ENCODE measurements at places on chromosomes 5 and 9.
A peak's percentile ranks its signal among the peaks of the same experiment; 100 is the strongest.

DNA sequence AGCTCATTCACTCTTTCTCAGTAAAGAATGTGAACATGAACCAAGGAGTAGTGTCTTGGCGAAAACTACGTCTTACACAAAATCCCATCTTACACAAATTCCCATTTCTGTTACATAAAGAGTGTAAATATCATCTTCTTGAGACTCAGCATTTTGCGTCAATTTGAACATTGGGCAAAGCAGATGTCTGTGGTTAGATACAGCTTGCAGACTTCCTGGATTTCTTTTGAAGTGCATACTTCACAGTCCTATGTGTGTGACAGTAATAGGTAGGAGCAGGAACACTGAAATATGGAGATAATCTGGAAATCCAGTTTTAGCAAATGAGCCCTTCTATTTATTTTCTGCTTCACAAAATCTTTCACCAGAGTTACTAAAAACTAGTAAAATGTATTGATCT, 58.8 kb downstream of the C6 start:
- no peak for DNase-seq

- DNase-seq, result no peak
These were observed 79.3 kb downstream of the SHB start for GRCh38 chr9:37989701-37990100.

- DNase-seq, result no peak
These were observed 63.0 kb downstream of the LPAR1 start for GRCh38 chr9:110975278-110975677.

DNA sequence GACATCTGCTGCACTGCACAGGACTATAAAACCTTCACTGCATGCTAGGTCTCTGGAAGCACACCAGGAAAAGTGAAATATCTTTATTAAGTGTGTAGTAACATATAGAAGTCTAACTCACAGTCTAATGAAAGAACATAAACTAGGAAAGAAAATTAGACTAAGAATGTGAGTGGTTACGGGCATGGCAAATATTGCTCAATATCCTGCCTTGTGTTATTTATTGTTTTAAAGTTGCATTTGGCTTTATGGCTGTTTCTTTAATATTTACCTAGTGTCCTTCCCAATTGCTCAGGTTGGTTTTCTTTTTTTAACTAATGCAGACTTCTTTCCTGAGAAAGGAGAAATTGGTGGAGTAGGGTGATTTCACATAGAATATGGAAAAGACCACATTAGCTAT, 342.4 kb downstream of the KIAA0825 start:
- no peak for DNase-seq

DNA sequence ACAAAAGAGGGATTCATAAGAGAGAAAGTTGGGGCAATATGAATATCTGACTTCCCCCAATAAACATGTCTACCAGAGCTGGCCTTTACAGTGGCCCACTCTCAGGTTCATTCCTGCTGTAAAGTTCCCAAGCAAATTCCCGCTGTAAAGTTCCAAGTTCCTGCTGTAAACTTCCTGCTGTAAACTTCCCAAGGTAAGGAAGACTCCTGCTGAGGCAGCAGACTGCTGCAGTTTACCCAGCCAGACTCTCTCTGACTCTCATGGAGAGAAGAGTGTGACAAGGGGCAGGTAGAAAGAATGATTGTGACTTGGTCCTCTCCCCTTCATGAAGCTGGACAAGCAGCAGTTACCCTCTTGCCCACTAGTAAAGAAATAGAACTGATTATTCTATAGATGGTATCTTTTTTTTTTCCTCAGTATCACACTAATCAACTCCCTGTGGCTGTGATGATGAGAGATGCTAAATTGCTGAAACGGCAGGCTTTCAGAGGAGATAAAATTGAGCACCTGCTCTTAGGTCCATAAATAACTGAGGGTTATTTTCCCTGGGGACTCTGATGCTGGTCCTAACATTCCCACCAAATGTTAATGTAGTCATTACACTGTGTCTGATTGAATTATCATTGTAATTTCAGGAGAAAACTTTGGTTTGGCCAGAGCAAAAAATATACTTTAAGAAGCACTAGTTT, 220.4 kb downstream of the PARP8 start:
- DNase-seq, result no peak

- DNase-seq, result no peak
These were observed 110.1 kb downstream of the INSYN2B start for GRCh38 chr5:169870211-169870610.

GRCh38 chr5:34061993-34062392, 19.0 kb upstream of the C1QTNF3 start:
- DNase-seq, result no peak

DNA sequence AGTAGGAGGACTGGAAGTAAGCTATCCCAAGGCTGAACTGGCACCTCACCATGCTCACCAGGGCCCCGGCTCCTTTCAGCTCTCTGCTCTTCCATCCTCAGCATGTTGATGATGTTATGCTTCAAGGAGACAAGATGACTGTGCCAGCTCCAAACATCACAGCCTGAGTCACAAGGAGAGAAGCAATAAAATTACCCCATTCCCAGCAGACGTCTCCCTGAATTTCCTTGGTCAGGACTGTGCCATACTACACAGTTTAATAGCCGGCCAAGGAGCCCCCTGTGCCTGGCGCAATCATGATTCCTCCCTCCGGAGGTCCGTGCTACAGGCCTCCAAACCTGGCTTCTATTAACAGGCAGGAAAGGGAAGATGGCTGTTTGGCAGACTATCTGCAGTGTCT, 51.2 kb upstream of the ROR2 start:
- no peak for DNase-seq

DNA sequence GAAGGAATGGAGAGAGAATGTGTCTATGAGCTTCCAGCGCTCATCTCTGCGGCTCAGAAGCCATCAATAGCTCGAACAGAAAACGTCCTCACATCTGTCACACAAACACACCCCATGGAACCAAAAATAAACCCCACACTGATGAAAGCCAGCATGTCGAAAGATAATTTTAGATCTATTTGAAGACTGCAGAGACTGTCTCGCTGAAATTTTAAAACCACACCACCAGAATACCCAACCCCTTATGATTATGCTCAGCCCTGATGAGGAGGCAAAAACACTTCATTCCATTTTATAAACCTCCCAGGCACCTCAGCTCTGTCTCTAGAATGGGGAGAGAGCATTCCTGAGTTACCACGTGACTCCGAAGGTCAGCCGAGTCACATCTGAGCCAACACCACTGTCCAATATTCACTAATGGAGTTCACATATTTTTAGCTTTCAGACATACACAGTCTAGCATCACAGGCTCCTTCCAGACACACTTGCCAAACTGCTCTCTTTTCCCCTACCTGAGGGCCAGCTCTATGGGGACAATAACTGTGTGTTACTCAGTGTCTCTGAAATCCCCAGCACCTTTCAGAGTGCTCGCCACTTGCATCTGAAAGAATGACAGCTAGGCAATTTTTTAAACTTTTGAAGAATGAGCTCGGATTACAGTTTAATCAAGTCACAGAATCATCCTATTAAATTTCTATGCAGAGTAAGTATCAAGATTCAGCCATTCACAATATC, 63.2 kb downstream of the SERINC5 start:
- DNase-seq, result no peak

DNA sequence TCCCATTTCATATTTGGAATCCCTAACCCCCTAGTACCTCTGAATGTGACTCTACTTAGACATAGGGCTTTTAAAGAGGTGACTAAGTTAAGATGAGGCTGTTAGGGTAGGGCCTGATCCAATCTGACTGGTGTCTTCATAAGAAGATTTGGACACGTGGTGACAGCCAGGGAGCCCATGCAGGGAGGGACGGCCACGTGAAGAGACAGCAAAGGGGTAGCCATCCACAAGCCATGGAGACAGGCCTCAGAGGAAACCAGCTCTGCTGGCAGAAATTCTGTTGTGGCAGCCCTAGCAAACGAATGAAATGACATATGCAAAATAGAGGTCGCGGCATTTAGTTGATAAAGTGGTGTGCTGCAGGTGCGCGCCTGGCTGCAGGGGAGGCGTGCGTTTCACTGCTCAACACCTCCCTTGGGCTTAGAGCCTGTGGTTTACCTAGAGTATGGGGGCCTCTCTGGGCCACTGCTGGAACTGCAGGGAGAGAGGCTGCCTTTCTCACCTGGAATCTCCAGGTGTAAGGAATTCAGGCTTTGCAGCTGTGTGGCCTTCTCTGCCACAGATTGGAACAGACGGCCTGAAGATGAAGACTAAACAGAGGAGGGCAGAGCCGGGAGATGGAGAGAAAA, 7.1 kb upstream of the AFAP1L1 start:
- peak; percentile 8 for DNase-seq

DNA sequence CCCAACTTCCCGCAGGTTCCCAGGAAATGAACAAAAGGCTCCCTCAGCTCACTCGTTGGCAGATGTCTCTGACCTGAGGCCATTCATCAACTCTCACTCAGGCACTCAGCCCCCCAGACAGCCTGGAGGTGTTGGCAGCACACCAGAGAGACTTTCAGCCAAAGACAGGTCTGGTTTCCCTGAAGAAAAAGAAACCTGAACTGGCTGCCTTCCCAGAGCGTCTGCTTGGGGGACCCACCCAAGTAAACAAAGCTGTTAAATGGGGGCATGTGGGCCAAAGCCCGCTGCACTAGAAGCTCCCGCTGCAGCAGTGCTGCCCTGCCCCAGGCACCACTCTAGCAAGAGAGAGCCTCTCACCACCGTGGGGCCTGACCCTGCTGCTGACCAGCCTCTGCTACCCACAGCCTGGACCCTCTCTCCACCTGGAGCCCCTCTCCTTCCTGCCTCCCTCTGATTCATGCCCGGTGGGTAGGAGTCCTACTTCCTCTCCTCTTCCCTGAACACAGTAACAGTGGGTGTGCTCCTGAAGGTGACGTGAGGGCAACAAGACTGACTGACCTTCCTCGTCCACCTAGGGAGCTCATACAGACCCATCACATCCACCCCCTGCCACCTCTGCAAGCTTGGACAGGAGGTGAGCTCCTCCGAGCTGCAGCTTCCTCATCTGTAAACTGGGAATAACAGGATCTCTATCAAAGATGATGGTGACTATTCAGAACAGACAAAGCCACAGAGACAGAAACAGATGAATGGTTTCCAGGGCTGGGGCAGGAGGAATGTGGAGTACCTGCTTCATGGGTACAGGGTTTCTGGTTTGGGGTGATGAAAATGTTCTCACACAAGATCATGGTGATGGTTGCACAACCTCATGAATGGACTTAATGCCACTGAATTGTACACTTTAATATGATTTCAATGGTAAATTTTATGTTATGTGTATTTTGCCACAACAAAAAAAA, 31.0 kb upstream of the GABRP start:
- no peak for DNase-seq

DNA sequence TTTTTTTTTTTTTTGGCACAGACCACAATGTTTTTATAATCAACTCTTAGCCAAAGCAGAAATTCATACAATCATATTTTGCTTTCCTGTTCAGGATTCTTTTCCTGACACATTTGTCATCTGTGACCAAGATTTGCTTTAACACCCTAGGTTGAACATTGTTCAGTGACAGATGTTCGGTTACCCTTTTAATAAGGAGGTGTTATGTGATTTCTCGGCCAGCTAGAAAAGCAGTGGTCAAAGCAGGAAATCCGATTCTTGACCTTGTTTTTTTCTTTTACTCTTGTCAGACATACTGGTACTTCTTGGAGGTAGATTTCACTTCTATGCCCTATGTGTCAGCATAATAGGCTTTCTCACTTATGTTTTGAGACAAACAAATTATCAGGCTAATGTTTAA, 335.3 kb upstream of the ACTBL2 start:
- DNase-seq, result no peak

DNA sequence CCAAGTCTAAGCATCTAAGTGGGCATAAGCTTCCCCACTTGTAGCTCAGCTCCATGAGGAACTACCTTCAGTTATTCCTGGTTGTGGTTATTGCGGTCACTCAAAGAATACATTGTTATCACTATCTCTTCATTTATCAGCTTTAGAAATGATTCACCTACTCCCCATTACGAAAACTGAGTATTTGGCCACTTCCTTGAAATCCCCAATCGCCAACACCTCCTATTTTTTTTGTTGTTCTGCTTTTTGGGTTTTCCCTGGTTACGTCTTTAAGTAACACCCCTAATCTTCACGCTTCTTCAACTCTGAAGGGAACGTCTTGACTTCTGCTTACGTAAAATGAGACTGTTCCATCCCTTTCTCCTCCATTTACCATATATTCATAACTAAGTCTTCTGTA, 20.7 kb downstream of the MAPK9 start:
- DNase-seq, result no peak

- DNase-seq, result no peak
These were observed 5.4 kb downstream of the ELL2 start for GRCh38 chr5:95956021-95956899.

DNA sequence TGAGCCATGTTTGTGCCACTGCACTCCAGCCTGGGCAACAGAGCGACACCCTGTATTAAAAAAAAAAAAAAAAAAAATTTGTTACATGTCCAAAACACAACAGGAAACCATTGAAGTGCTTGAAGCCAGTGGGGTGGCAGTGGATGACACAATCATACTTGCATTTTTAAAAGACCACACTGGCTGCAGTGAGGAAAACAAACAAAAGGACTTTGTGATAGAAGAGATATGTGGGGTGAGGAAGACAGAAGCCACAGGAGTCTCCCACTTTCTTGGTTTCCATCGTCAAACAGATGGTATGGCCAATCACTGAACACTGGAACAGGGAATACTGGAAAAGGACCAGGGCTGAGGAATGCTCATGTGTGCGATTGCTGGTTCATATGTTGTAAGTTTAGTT, 20.9 kb upstream of the COMMD10 start:
- DNase-seq, result no peak

DNA sequence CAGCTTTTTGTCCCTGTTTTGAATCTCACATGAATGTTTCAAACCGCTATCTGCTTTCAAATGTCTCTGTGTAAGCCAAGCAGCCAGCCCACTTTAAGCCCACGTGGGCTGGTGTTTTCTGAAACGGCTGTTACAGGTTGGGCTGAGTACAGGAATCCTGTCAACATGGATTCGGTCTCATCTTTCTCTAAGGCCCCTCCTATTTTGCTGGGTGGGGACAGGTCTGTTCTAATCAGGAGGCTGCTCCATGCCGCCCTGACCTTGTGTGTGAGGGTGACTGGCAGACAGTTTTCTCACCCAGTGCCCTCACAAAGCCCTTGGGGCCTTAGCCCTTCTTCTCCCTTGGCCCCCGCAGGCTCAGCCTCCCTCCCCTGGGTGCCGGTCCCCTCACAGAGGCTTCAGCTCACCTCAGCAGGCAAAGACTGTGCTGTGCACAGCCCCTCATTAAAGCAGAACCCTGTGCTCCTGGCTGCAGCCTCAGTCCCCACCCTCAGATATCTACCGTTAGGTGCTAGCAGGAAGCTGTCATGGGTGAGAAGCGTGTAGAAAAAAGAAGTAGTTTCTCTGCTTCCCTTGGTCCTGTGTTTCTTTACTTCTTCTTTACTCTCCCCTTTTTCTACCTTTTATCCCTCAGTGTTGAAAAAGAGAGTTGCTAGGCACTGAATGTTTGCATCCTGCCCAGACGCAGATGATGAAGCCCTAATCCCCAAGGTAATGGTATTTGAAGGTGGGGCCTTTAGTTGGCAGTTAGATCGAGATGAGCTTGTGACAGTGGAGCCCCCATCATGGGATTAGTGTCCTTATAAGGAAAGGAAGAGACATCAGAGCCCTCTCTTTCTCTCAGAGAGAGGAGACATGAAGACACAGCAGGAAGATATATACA, 205.7 kb downstream of the ADAMTS12 start:
- no peak for DNase-seq

- DNase-seq, result no peak
These were observed 89.3 kb upstream of the SLIT3 start for GRCh38 chr5:169390265-169390664.

GRCh38 chr9:82109626-82110025, 121.1 kb downstream of the SPATA31D1 start:
- DNase-seq, result no peak

GRCh38 chr9:32441678-32442077, 57.2 kb downstream of the ACO1 start:
- no peak for DNase-seq
